ENCODE measurements at places on chromosomes 1 and 21.

GRCh38 chr1:85464497-85465098 is 361 bp downstream of the DDAH1 start:
- DNase-seq = peak; percentile 4

DNA sequence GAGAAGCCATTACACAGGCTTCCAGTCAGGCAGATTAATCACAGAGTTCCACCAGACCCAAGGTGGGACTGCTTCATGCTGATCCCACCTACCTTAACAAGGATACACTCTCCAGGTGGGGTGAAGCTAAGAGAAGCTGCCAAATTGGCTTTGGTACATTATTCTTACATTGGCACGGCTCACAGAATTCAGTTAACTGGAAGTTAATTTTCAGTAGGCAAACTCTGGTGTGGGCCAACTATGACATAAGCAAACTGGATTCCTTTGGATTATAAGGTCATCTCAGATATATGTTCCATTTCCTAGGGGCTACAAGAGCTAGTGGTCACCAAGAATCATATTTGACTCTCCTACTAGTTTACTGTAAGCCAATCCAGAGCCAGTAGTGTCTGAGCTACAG is 448.8 kb upstream of the BEND5 start:
- no peak for DNase-seq

DNA sequence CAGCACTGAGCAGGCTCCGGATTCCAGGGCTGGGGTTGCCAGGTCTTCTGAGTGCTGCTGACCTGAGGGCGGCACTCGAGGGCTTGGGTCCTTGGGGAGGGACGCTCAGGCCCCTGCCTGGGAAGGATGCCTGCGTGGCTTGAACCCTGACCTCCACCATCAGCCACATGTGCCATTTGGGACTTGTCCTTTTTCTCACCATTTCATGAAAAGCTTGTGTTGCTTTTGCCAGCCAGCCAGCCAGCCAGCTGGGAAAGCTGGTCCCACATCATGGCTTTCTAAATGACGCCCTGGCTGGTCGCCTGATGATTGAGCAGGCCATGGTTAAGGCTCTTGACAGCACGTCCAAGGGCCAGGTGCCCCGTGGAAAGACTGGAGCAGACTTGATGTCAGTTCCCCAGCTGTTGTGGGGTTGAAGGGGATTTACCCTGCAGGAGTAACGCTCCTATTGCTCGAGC is 168.7 kb downstream of the CAMTA1 start:
- no peak for DNase-seq

DNA sequence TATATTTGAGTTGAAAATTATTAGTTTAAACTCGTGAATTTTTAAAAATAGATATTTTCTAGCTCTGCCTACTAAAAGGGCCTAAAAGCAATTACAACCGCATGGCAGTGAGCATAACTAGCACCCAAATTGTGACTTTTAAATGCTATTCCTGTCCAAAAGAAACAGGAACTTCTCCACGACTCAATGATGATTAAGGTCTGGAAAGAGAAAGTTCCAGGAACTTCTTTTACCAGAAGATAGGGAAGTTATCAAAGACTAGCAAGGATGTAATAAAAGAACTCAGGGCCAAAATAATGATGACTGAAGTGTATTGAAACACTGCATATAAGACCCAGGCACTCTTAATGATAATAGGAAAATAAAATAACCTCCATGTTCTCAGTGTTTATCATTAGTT is 313.0 kb downstream of the PLPP3 start:
- no peak for DNase-seq

- no peak for DNase-seq
Observed at GRCh38 chr21:18630446-18630845, 226.9 kb upstream of the TMPRSS15 start.

- no peak for DNase-seq
Observed at GRCh38 chr1:94859174-94859573, 39.0 kb downstream of the SLC44A3 start.

- DNase-seq = no peak
Observed at GRCh38 chr1:40840526-40841323, 21.4 kb downstream of the CITED4 start.

Data from stimulated activated CD4-positive, alpha-beta T cell treated with anti-CD3 and anti-CD28 coated beads, Interleukin-4, amount 100 ng/mL, for 48 hours (primary cell).